Osteoblast (primary cell): ENCODE measurements at places on chromosomes 11 and 22. TPM values are rescaled to one million over a fixed set of nuclear protein-coding genes. Genes with fewer than 3 reads are reported as not detected.
A peak's percentile ranks its signal among the peaks of the same experiment; 100 is the strongest.

DNA sequence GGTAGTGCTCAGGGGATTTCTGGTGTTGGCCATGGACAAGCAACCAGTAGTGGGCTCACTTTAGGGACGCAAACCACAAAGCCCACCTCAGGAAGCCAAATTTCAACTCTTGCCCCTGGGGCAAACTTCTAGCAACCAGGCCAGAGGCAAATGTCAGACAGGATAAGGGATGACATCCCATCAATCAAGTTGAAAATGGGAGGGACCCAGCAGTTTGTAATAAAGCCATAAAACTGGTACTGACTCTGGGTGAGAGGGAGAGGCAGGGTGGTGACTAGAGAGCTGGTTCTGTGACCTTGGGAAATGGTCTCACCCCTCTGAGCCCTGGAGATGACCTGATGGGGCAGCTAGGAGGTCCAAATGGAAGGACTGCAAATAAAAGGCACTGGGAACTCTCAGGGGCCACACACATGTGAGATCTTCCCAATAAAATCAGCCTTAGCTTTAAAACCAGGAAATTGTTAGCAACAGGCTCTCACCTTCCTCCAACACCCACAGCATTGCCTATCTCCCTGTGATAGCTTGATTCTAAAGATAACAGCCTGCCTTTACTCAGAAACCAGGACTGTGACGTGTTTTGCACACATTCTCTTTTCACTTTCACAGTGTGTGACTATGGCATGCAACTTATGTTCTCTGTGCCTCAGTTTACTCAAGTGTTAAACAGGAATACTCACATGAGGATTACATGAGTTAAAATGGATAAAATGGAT is 6.4 kb upstream of the TBC1D10A start:
- no peak for DNase-seq

GRCh38 chr11:2151500-2152257 is 9.3 kb downstream of the INS start:
- peak; percentile 98 for DNase-seq

DNA sequence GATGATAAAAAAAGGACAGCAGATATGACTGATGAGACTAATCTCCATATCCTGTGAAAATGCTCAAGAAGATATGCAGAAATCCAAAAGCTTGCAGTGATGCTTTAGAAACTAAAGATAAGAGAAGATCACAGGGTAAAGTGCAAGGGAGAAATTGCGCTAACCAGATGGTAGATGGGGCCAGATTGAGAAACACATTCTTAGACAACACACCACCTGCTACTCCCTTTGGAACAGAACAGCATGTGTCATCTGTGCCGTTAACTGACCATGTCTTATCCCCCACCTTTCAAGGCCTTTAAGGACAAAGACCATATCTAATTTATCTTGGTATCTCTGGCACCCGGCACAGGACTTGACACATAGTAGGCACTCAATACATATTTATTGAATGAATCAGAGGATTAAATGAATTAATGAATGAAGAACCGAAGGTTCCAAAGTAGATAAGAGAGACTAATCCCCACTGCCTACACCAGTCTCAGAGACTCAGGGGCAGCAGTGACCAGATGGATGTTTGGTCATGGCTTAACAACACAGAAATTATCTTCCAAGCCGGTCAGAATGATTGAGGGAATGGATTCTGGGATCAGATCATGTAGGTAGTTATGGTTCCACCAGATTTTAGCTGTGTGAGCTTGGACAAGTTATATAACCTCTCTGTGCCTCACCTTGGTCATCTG is 12.3 kb upstream of the P2RY2 start:
- peak; percentile 13 for DNase-seq

DNA sequence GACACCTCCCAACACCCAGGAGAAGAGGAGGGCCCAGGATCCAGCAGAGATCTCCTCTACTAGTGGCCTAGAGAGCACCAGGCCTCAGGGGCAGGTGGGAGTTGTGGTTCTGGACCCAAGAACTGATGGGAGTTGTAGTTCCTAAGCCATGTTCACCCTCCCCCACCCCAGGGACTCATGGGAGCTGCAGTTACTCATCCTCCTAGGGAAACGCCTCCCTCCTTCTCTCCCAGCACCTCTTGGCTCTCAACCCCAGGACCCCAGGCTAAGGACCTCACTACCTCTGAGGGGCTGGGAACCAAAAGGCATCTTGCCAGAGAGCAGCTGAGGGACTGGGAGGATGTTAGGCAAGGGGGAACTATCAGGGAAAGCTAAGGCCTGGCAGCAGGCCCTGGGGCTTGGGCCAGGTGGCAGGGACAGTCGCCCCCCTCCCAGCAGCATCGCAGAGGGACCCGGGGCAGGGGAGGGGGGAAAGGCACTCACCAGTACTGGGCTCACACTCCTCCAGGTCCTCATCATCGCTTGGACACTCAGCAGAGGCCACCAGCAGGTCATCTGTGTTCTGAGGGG is 28.9 kb downstream of the SLC22A12 start:
- peak; percentile 93 for DNase-seq

GRCh38 chr22:31956360-31956759 is 12.0 kb downstream of the YWHAH start:
- no peak for DNase-seq

GRCh38 chr22:33557836-33558235 is 362.4 kb downstream of the LARGE1 start:
- no peak for DNase-seq

GRCh38 chr11:94787801-94788200 is 19.6 kb downstream of the AMOTL1 start:
- DNase-seq: no peak

DNA sequence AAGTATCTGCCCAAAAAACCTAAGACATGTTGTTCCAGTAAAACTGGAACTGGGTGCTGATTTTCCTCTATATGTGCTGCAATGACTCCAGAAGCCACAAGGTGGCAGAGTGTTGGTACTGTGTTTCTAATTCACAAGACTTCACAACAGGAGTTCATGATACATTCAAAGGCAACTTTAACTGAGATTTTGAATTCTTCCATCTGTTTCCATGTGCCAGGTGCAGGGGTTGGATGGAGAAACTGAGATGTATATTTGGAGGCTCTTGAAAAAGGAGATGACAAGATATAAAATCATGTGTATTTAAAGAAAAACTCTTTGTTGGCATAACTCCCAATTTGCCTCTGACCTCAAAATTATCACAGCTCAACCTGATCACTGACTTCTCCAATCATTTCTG is 1098.6 kb upstream of the CCDC90B start:
- DNase-seq: no peak

GRCh38 chr11:34205326-34206035 is 100.1 kb downstream of the NAT10 start:
- DNase-seq: no peak

DNA sequence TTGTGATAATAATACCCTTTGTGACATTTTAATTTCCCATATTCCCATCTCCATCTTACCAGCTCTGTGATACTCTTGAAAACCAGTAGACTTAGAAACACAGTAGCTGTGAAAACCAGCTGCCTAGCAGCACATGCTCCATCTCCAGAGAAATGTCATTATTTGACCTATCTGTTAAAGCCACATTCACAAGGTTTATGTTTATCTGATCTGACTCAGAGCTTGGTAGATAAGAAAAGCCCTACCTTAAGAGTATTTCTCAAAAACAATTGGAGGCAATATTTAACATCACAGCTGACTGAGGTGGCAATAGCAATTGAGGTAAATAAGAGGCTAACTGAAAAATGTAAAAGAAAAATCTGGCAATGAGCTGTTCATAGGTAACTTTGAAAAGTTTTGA is 8.1 kb upstream of the ANO3 start:
- no peak for DNase-seq

- peak; percentile 83 for DNase-seq
Measured at GRCh38 chr11:33542921-33543320, 157.7 kb downstream of the C11orf91 start.

DNA sequence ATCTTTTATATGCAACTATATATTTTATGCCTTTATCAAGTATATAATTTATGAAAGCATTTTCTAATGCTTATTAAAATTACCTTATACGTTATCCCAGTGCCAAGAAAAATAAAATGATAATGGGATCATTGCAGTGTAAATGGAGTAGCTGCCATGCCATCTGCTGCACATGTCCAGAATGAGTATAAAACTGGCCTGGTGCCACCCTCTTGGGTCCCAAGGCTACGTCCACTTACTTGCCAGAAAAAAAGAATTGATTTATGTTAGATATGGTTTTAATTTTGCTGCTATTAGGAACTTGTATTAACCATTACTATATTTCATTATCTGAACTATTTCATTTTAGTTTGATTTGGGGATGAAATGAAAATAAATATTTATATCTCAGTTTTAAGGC is 1127.1 kb upstream of the CNTN5 start:
- no peak for DNase-seq

GRCh38 chr11:116224889-116225200 is 547.9 kb downstream of the BUD13 start:
- DNase-seq: no peak

GRCh38 chr11:71505781-71506180 is 21.3 kb upstream of the KRTAP5-7 start:
- no peak for DNase-seq

GRCh38 chr11:20327377-20327935 is 36.1 kb upstream of the HTATIP2 start:
- DNase-seq: no peak

- peak; percentile 44 for DNase-seq
Measured at GRCh38 chr22:48898524-48899250, 929.0 kb downstream of the BRD1 start.

DNA sequence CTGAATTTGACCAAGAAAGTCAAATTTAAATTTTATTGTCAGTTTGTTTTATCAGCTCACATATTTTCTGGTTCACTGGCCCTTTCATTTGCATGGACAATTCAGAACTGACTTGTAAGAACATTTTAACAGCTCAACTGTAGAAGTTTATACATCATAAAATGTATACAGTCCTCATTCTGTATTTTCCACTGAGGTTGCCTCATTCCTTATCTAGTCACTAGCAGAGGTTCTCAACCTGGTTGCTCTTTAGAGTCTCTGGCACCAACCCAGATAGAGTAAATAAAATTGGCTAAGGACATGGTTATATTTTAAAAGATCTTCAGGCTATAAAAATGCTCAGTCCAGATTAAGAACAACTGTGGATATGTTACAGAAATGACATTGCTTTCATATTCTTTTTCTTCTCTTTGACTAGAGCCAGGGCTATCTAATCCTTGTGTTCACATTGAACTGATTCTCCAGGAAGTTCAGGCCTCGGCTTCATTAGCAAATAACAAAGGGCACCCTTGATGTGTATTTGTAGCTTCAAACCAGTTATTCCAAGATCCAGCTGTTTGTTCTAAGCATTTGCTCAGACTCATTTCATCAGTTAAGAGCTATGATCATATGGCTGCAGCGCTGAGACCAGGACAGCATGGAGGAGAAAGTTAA is 782.5 kb downstream of the ETS1 start:
- no peak for DNase-seq

The DDI1 gene
- under 0.01 TPM in 1 of 2 replicates, not detected in the other for total RNA-seq

The INS gene
- total RNA-seq: not detected in 2 replicates

The CBLIF gene
- not detected in 2 replicates for total RNA-seq

The YPEL4 gene
- 0.59 and 0.72 TPM in 2 replicates for total RNA-seq

The FOLH1 gene
- 0.36 TPM in 1 of 2 replicates, not detected in the other for total RNA-seq

The VPREB1 gene
- total RNA-seq: not detected in 2 replicates

The SEPTIN3 gene
- total RNA-seq: 0.29 and 0.36 TPM in 2 replicates

The SLC37A2 gene
- 0.29 and 0.36 TPM in 2 replicates for total RNA-seq

The IGLL5 gene
- not detected in 2 replicates for total RNA-seq

The MRGPRE gene
- total RNA-seq: under 0.01 TPM in 1 of 2 replicates, not detected in the other

The OR51B2 gene
- total RNA-seq: not detected in 2 replicates

The DUSP8 gene
- total RNA-seq: under 0.01 TPM in 2 replicates
